ENCODE measurements at places on chromosomes 3 and 15.

DNA sequence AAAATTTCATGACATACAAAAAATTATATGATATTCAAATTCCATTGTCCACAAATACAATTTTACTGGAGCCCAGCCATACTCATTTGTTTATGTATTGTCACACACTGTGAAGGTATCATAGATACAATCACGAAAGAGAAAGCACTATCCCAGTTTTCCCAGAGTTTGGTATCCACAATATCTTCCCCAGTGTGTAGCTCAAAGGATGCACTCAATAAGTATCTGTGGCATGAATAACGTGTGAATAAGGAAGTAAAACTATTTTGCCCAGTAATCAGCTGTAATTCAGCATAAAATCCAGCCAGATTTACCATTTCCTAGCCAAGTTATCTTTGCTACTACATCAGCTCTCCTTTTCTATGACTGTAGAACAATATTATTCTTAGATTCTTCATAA lies 131.3 kb upstream of the KCNMB2 start:
- DNase-seq = no peak

DNA sequence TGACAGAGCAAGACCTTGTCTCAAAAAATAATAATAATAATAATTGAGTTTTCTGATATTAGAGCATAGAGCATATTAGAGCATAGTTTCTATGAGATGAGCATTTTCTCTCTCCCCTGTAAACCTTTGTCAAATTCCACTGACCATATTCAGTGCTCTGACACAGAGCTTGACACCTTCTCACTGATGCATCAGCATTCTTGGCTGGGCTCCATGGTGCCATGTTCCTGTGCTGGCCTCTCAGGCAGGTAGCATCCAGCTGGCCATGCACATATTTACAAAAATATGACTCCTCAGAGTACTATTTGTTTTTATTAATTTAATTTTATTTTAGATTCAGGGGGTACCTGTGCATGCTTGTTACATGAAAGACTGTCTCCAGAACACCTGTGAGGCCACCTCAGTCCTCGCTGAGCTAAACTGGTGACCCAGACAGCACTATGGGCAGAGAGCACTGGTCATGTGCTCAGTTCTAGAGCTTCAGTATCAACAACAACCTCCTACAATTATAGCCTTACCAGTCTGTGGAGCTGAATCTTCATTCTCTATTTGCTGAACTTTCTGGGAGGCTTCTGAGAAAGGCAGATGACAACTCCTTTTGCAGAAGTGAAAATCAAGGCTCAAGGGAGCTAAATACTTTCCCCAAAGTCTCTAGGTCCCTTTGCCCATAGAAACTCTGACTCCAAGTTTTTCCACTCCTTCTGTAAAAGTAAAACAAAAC lies 21.6 kb upstream of the SLC28A2 start:
- DNase-seq = no peak

- DNase-seq = no peak
Measured at GRCh38 chr3:77328690-77329089, 288.8 kb downstream of the ROBO2 start.

GRCh38 chr15:33724321-33725036 lies 243.8 kb upstream of the CHRM5 start:
- DNase-seq = no peak

GRCh38 chr3:177286034-177286433 lies 88.8 kb upstream of the TBL1XR1 start:
- no peak for DNase-seq

DNA sequence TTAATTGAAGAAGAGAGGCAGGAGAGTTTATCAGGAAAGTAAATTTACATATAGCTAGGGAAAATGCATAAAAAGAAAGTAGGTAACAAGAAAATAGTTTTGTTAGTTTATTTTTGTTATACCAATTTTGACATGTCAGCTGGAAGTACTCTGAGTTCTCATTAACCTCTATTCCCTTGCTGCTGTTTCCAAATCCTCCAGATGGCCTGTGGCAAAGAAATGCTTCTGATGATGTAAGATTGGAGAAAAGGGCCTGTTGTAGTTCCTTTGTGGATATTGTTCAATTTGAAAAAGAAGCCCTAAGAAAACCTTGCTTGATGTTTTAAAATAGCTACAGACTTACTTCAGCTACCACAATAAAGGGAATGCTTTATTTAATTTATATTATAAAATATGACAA lies 192.9 kb upstream of the SLITRK3 start:
- DNase-seq = no peak

DNA sequence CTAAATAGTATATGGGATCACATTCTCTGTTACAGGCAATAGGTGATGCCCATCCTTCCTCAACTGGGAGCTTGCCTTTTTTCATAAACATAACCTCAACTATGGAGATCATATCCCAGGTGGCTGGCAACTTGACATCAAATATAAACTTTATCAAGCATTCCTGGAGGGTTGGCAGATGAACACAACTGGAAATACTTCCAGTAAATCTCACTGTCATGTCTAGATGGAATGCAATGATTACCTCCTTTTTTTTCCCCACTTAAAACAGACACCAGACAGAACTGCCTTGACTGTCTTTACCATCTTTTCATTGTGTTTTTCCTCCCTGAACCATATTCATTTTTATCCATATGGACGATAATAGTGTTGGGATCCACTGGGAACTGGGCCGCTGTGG lies 43.1 kb upstream of the PFN2 start:
- no peak for DNase-seq

- no peak for DNase-seq
Measured at GRCh38 chr15:69795601-69796000, 302.1 kb downstream of the TLE3 start.

- DNase-seq = no peak
Measured at GRCh38 chr3:64645243-64645642, 42.6 kb downstream of the ADAMTS9 start.

GRCh38 chr15:89514596-89515406 lies 18.4 kb upstream of the RHCG start:
- no peak for DNase-seq

DNA sequence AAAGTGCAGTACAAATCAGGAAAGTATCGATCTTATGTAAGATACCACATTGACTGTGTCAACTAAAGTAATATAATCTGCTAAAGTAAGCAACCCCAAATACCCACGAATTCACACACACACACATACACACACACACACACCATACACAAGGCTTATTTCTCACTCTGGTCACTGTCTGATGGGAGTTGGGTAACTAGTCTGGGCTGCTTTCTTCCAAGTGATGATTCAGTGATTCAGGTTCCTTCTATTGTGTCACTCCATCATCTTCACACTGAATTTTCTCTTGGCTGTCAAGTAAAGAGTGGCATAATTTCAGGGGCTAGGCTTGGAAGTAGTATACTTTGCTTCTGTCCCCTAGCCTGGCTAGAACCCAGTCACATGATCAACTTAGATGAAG lies 104.8 kb upstream of the CCDC54 start:
- DNase-seq = no peak

DNA sequence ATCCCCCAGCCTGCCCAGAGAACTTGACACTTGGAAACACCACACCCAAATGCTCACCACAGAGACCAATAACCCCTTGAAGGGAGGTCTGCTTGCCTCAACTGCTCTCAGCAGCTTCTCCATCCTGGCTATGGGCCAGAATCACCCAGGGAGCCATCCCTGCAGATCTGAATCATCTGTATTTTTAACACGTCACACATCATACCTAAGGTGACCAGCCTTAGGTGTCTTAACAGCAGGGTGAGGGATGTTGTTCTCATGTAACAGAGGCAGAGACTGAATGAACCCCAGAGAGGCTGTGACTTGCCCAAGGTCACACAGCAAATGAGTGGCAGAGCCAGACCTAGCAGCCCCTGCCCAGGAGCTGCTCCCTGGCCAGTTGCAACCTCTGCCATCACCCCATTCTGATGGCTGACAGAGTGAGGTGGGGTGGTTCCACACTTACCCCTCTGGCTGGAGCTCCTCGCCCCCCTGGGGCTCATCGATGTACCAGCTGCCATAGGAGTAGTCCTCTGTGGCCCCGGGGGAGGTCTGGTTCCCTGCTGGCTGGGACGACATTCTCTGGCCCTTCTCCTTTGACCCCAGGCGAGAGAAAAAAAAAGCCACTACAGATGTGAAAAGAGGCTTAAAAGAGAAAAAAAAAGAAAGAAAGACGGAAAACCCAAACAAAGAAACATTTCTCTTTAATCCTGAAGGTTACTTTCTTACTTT lies 722 bp downstream of the STRA6 start:
- no peak for DNase-seq

DNA sequence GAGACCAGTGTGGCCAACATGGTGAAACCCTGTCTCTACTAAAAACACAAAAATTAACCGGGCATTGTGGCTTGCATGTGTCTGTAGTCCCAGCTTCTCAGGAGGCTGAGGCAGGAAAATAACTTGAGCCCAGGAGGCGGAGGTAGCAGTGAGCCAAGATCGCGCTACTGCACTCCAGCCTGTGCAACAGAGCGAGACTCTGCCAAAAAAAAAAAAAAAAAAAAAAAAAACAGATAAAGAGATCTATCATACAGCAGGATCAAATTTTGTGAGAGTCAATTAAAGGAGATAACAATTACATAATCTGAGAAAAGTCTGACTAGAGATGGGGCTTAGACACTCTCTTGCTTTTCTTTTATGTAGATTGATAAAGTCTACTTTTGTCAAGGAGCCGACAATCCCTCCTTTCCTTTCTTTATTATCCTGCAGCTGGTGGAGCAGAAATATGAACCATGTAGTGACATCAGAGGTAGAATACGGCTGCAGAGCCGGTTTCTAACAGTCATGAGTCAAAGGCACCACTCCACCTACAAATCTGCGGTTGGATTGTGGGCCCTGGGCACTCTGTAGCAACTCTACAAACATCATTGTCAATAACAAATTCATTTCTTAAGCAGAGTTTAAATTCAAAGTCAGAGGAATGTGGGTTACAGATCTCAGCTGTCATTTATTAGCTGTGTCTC lies 9.0 kb downstream of the C2CD4A start:
- no peak for DNase-seq

GRCh38 chr3:11251807-11252176 lies 20.4 kb upstream of the ATG7 start:
- DNase-seq = no peak

DNA sequence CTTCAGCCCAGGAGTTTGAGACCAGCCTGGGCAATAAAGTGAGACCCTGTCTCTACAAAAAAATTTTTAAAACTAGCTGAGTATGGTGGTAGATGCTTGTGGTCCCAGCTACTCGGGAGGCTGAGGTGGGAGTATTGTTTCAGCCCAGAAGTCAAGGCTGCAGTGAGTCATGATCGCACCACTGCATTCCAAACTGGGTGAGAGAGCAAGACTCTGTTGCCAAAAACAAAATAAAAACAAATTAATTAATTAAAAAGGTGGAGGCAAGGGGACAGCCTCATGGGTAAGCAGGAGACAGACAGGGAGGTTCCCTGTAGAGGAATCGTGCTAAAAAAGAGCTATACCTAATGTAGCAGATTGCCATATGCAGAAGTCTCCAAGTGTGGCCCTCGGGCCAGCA lies 12.6 kb downstream of the HAPLN3 start:
- no peak for DNase-seq

DNA sequence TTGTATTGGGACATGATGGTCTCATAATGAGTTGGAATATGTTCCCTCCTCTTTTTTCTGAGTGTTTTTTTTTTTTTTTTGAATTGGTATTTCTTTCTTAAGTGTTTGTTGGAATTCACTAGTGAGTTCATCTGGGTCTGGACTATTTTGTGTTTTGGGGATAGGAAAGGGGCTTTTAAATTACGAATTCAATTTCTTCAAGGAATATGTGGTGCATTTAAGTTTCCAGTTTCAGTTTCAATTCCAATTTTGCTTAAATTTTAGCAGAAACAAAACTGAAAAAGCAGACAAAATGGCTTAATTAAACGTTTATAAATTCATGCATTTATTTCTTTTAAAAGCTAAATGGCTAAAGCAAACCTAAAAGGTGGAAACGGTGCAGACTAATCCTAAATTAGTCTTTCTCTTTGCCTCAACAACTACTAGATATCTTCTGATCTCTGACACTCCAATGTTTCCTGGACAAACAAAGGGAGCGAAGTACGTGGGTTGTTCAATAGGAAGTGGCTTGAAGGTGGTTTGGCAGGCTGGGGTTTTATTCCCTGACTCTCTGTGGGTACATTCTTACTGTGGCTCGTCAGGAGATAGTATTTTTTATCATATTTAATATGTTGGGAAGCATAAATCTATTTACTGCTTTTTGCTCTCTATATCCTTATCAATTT lies 50.0 kb upstream of the CORO2B start:
- DNase-seq = no peak

DNA sequence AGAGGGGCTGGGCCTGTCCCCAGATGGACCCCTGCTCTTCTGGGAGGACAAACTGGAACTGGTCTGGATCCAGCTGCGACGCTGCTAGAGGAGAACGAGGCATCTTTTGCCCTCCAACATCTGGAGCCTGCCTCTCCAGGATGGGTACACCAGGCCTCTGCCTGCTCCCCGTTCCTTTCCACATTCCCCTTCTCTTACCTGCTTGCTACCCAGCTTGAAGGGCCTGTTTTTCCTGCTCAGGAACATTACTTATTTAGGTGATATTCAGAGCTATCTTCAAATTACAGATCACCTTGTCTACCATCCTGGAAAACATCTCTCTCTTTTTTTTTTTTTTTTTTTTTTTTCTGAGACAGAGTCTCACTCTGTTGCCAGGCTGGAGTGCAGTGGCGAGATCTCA lies 64.0 kb downstream of the CHRD start:
- DNase-seq = no peak

GRCh38 chr3:5123937-5124336 lies 1.8 kb downstream of the ARL8B start:
- DNase-seq = no peak

GRCh38 chr3:183810643-183811594 lies 14.5 kb downstream of the MAP6D1 start:
- DNase-seq = no peak
